ENCODE measurements at places on chromosomes 11 and 22. TPM values are rescaled to one million over a fixed set of nuclear protein-coding genes. Genes with fewer than 3 reads are reported as not detected.

- peaks cover 21% of the 10 kb centered on the region for H3K27me3 ChIP-seq
- H3K4me3 ChIP-seq: no peak overlapping the region
- H3K4me1 ChIP-seq: peaks cover 9% of the 10 kb centered on the region
- H3K27ac ChIP-seq: no peak overlapping the region
Measured at GRCh38 chr11:64450168-64450560, 91.2 kb downstream of the RPS6KA4 start.

DNA sequence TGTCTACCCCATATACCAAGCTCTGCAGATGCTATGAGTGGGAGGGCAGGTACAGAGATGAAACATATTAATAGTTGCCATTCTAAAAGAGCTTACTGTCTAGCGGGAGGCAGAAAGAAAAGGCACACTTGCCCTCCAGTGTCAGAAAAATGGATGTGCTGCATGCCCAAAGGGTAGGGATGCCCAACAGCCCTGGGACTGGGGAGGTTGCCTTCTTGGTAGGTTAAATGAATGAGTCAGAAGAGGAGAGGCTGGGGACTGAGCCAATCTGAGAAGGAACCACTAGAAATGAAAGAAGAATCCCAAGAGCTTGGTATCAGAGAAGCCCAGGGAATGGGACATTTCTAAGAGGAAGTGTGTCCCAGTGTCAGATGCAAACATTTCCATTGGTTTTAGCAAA lies 1.2 kb downstream of the BIRC3 start:
- peaks cover 55% of the 10 kb centered on the region for H3K4me1 ChIP-seq
- H3K27ac ChIP-seq: peak overlapping the region; percentile 100
- peak; percentile 42 for DNase-seq
- H3K36me3 ChIP-seq: peaks cover 31% of the 10 kb centered on the region

DNA sequence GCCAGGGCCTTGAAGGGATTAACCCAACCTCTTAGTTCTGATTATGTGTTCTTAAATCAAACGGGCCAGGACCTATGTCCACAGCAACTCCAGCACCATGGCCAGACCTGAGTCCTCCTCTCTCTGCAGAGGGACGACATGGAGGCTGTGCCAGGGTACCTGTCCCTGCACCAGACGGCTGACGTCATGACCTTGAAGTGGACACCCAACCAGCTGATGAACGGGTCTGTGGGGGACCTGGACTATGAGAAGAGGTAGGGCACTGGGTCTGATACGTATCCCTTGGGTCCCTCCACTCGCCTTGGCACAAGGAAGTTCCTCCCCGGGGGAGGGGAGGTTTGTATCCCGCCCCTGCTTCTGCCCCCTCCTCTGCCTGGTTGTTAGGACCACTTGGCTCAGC lies 53.6 kb downstream of the SGSM1 start:
- H3K27me3 ChIP-seq: no peaks in the 10 kb centered on the region
- peaks cover 5% of the 10 kb centered on the region for H3K36me3 ChIP-seq
- H3K27ac ChIP-seq: no peak overlapping the region
- H3K4me1 ChIP-seq: no peaks in the 10 kb centered on the region
- DNase-seq: no peak

GRCh38 chr11:134469627-134470026 lies 57.6 kb upstream of the B3GAT1 start:
- peaks cover 3% of the 10 kb centered on the region for H3K36me3 ChIP-seq
- H3K4me3 ChIP-seq: no peak overlapping the region

DNA sequence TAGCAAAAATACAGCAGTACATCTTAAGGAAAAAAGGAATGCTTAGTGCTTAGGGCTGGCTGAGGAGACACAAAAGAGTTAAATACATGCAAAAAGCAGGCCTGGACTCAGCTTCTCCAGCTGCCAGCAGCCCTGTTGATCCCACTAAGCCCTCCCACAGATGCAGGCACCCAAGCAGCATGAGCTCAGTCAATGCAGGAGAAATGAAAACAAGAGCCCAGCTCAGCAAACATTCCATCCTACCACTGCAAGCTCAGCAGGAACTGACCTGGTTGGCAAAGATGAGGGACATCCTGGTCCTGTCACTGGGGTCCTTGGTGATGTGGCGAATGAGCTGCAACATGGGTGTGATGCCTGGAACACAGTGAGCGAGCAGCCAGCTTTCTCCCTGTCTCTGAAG lies 5.8 kb downstream of the CYB5R2 start:
- H3K4me1 ChIP-seq: peaks cover 5% of the 10 kb centered on the region
- DNase-seq: no peak
- H3K27ac ChIP-seq: no peak overlapping the region
- no peaks in the 10 kb centered on the region for H3K36me3 ChIP-seq

DNA sequence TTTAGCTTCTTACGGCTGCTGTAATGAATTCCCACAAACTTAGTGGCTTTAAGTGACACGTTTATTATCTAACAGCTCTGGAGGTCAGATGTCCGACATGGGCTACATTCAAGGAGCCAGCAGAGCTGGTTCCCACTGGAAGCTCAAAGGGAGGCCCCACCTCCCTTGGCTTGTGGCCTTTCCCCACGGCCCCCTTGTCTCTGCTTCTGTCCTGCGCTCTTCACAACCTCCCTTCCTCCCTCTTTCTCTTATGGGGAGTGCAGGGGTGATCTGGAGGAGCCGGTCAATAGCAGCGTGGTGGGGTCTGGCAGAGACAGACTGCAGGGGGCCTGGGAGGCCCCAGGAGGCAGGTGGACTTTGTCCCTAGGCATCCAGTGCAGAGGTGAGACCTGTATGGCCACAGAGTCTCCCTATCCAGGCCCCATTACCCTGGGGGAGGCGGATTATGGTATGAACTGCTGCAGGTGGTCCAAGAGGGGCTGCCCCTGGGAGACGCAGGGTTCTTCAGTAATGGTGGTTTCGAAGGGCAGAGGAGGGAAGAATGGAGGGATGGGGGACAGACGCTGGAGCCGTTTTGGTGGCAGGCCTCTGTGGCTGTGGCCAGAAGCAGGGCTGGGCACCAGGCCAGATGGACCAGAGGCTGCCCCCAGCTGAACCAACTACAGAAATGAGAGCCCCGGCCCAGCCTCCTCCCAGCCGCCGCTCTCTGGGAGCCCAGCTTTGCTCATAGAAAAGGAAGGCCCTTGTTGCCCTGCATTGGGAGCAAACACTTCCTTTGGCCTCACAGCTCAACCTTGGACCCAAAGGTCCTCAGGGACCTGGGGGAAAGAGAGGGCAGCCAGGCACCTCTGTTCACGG lies 30.7 kb upstream of the KCNQ1OT1 start:
- H3K4me1 ChIP-seq: peaks cover 12% of the 10 kb centered on the region
- H3K36me3 ChIP-seq: no peaks in the 10 kb centered on the region
- no peak for DNase-seq
- no peak overlapping the region for H3K27ac ChIP-seq
- no peak overlapping the region for H3K4me3 ChIP-seq

Gene APOL4
- total RNA-seq: 0.22 TPM

Gene MRGPRE
- total RNA-seq: not detected

Gene ELFN2
- total RNA-seq: 0.12 TPM

Gene PSMD13
- total RNA-seq: 60.6 TPM

Gene SOX6
- 0.10 TPM for total RNA-seq

Gene ACR
- total RNA-seq: not detected
